Stimulated activated CD8-positive, alpha-beta memory T cell treated with anti-CD3 and anti-CD28 coated beads, Interleukin-15, amount 100 ng/mL, for 48 hours (primary cell): ENCODE measurements at places on chromosomes 7 and 10.

GRCh38 chr7:77687747-77688144, 8.5 kb upstream of the RSBN1L start:
- DNase-seq = peak; percentile 21

GRCh38 chr10:11884706-11885423, 61.7 kb downstream of the PROSER2 start:
- no peak for DNase-seq

GRCh38 chr10:21989453-21990154, 13.9 kb downstream of the DNAJC1 start:
- DNase-seq = no peak

GRCh38 chr7:16753932-16754855, 639 bp downstream of the TSPAN13 start:
- no peak for DNase-seq

DNA sequence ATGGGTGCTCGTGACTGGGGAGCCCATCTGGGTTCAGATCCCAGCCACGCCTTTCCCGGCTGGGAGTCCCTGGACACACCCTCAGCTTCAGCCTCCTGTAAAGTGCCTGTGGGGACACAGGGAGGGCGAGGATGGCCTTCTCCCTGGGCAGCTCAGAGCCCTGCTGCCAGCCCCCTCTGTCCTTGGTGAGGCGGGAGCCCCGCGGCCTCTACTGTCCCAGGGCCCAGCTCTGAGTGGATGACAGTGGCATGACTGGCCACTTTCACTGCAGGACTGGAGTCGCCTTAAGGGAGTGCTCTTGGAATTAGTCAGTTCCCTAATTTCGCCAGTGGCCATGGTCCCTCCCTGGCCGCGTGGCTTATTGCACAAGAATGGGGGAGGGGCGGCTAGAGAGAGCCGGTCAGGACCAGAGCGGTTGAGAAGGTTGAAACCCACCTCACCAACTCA, 4.6 kb downstream of the BRI3 start:
- no peak for DNase-seq

DNA sequence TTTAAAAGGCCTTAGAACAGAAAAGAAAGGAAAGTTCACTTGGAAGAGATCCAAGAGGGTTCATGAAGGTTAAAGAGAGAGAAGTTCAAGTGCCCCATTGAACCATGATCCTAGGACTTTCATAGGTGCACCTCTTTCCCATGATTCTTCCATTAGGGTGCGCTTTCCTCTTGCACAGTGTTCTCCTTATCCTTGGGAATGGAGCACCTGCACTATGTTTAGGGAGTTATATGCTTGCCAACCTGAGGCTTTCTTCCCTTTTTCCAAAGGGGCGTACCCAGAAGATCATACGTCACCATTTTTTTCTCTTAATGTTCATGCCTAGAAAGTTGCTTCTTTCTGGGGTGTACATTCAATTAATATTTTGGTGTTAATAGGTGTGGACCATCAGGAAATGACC, 908.0 kb upstream of the SORCS1 start:
- no peak for DNase-seq

GRCh38 chr10:45444022-45444421, 70.0 kb downstream of the ALOX5 start:
- DNase-seq = no peak

DNA sequence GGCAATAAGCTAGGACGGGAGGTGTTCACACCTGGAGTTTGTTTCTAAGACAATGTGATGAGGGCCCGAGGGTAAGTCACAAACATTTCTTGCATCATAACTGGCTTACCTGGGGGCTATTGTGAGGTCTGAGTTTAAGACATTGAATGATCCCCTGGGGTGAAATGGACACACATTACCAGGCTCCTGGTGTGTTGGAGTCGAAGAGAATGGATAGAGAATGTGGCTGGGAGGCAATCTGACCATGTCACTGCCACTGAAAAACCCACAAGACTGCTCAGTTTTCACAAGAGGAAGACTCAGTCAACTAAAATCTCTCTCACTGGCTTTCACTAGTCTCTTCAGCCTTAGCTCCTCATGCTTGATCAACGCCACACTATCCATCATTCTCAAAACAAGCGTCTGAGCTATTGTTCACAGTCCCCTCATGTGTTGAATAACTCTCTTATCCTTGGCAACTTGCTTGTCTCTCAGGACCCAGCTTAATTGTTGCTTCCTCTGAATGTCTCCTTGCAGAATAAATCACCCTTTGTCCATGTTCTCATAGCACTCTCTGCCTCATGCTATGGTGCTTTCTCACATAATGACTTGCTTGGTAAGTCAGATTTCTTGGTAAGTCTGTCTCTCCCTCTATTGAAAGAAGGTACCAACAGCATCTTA, at the start of gene C10orf120:
C10orf120 (minus strand) TSS at position 51 of the 660 bp plus-strand sequence. CDS start 56 bp downstream, outside the sequence.
- no peak for DNase-seq

DNA sequence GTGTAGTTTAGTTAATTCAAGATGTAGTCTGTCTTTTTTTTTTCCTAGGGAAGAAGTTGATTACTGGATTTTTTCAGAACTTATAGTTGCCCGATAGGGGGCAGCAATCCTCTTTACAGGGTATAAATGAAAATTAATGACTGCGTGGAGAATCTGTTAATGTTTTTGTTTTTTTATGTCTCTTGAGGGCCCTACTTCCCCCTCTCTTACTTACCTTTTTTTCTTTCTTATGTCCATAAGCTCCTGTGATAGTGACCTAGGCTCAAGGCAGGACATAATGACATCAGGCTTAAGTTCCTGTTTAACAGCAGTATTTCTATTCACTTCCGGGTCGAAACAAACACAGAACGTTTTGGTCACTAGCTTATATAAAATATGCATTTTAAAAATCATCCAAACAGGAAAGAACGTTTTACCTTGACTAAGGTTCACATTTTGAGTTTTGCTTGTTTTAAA, 18.8 kb downstream of the CDC123 start:
- no peak for DNase-seq

GRCh38 chr10:91077549-91078071, 142.9 kb upstream of the PCGF5 start:
- no peak for DNase-seq

DNA sequence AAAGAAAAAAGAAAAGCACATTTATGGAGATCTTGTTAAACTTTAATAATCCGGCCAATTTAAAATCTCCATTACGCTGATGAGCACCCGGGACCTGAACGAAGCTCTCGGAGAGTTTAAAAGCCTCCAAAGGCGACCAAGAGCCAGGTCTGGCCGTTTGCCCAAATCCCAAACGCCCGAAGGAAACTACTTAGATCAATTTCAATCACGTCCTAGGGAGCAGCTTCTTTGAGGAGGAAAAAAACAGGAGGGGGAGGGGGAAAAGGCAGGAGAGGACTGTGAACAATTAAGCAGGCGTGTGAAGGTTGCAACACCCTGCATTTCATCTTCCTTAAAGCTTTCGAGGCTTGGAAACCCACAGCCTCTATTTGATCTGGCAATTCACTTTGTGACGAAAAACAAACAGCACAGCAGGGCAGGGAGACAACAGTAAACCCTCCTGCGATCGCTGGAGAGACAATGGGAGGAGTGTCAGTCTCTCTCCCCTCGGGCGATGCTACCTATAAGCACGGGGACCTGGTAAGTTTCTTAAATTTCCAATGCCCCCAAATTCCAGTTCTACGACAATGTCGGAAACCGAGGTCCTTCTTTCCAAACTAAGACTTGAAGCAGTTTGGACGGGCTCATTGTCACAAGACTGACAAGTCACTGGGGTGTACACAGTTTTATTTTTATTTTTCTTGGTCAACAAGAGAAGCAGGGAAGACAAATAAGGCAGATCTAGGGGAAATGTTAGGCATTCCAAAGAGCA, 1.2 kb downstream of the KLF6 start:
- no peak for DNase-seq

- DNase-seq = no peak
These were observed 8.9 kb upstream of the PKD1L1 start for GRCh38 chr7:47957156-47957555.
